ENCODE measurements at places on chromosomes 16 and 17.
A peak's percentile ranks its signal among the peaks of the same experiment; 100 is the strongest.

- DNase-seq: no peak
Observed at GRCh38 chr16:825341-826061, 25.0 kb upstream of the GNG13 start.

DNA sequence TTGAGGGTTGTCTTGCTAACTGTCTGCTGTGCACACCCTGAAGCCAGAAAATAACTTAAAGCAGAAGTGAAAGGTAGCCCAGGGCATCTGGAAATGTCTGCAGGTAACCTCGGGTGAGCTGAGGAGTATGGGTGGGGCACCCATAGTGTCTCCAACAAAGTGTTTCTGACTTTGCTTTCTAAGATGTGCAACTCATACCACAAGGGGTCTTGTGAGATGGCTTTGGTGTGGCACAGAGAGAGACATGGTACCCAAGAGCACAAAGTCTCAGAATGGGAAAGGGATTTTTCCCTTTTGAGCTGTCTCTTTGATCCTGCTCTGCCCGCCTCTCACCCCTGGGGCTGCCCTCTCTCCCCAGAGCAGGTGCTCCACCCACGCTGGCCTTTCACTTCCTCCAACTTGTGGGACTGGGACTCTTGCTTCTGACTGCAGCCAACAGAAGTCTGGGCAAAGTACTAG is 6.9 kb downstream of the CHD9 start:
- DNase-seq: no peak

- no peak for DNase-seq
Observed at GRCh38 chr16:55102531-55102930, 171.9 kb downstream of the IRX5 start.

- DNase-seq: no peak
Observed at GRCh38 chr17:16106161-16106891, 106.7 kb downstream of the TTC19 start.

DNA sequence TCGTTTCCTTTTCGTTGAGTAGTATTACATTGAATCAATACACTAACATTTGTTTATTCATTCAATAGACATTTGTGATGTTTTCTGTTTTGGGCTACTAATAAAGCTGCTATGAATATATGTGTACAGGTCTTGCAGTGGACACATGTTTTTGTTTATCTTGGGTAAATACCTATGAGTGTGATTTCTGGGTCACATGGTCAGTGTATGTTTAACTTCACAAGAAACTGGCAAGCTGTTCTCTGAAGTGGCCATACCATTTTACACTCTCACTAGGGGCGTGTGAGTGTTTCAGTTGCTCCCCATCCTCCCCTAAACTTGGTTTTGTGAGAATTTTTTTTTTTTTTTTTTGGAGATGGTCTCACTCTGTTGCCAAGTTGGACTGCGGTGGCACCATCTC is 35.0 kb downstream of the PKD1L3 start:
- no peak for DNase-seq

DNA sequence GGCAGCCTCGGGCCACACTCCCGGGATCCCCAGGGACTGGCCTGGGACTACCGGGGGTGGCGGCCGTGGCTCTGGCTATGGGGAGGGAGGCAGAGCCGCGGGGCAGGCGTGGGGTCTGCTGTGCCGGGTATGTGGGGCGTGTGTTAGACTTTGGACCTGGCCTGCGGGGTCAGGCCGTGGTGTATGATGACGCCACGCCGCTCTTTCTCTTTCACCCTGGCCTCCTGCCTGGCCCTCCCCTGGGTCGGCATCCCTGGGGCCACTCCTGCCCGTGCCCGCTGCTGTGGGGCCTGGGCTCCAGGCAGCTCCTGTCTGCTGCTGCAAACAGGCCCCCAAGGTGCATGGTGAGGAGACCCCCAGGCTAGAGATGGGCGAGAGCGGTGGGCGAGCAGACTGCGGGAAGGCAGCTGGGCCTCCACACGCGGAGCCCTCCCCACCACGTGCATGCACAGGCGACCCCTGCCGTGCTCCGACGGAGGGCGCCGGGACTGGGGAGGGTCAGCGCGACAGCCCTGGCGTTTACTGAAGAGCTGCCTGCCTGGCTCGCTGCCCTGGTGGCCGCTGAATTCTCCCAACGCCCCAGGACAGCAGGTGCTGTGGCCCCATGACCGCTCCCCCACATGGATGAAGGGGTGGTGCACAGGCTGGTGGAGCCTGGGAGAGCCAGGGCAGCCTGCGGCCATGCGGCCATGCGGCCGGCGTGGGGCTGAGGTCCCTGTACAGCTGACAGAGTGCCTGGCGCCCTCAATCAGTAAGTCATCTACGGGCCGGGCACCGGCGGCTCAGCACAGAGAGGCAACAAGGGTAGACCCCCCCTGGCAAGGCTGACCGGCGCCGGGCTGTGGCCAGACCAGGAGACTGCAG is 16.0 kb downstream of the CAPN15 start:
- DNase-seq: no peak

- DNase-seq: no peak
Observed at GRCh38 chr16:17235147-17235815, 235.5 kb downstream of the XYLT1 start.

DNA sequence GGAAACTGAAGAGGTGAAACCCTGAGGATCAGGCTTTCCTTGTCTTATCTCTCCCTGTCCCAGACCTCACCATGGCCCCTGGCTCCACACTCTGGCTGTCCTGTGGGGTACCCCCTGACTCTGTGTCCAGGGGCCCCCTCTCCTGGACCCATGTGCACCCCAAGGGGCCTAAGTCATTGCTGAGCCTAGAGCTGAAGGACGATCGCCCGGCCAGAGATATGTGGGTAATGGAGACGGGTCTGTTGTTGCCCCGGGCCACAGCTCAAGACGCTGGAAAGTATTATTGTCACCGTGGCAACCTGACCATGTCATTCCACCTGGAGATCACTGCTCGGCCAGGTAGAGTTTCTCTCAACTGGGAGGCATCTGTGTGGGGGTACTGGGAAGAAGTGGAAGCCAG is 1.4 kb downstream of the CD19 start:
- no peak for DNase-seq

DNA sequence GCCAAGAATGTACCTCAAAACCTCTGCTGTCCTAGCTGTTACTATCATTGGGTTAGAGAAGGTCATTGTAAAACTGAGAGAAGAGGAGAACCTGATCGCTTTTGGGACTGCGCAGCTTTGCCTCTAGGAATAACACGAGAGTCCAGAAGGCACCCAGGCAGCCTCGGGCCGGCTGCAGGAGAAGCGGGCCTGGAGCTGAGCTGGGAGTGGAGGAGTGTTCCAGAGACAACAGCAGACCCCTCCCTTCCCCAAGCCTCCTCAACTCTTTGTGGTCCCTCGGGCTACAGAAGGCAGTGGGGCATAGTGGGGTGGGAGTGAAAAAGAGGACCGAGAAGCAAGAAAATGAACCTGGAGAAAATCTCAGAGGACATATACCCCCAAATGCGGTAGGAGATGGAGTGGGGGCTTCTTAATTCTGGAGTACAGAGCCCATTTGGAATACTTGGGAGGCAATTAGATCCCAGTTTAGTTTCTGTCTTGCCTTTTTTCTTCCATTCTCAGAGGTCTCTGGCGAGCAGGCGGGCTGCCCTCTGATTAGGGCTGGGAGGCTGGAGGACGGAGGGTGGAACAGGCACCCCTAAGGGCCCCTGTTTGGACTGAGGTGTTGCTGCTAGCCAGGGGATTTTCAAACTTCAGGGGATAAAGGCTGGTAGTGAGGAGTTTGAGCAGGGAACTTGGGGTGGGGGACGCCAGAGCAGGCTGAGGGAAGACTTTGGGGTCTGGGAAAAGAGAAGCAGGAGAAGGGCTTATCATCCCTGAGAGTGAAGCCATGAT is 13.3 kb upstream of the HOXB2 start:
- DNase-seq: no peak

DNA sequence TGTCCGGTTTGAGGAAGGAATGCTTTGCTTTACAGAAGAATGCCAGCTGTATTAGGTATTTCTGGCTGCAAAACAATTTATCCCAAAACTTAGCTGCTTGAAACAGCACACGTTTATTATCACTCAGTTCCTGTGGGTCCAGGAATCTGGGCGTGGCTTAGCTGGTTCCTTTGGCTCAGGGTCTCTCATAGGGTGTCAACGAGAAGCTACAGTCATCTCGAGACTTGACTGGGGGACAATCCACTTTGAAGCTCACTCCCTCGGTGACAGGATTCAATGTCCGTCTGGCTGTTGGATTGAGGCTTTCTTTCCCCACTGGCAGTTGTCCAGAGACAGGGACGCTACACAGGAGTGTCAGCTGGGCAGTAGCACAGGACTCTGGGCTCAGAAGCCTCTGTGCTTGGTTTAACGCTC is 9.6 kb upstream of the RHBDF2 start:
- DNase-seq: no peak

DNA sequence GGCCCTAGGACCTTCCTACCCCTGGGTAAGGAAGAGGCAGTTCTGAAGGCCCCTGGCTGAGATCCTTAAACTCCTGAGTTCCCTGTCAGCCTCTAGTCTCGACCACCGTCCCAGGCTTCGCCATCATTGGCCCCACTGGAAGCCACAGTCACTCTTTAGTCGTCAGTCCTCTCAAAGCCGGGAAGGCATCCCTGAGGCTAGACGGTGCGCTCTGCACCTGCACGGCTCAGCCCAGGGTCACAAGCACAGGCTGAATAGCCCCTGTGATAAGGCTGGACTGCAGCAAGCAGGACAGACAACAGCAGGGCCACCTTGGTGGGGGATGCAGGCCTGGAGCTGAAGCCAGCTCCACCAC is 3.3 kb upstream of the HEXIM1 start:
- DNase-seq: no peak

DNA sequence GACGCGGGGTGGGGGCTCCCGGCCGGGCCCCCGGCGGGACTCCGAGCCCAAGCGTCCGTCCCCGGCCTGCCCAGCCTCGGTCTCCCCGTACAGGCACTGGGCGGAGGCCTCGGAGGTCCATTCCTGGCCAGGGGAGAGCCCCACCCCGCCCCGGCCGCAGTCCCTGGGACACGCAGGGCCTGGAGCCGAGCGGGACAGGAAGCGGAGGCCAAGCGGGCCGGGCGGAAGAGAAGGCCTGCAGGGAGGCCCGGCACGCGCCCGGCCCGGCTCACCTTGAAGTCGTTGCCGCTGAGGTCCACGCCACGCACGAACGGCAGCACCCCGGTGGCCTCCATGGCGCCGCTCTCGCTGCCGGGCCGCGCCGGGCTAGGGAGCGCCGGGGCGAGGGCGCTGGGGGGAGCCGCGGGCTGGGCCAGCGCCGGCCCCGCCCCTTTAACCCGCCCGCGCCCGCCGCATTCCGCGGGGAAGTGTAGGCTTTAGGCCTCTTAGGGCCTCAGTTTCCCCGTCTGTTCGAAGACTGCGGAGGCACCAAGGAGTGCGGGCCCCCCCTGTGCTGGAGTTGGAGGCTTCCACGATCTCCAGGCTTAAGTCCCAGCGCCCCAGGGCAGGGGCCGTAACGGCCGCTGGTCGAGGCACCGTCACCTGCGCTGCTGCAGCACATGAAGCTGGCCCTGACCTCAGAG is at the start of gene FLII:
Gene FLII (minus strand): TSS at position 383 of the 683 bp plus-strand sequence. CDS start 48 bp downstream, at position 335.
- peak; percentile 72 for DNase-seq

DNA sequence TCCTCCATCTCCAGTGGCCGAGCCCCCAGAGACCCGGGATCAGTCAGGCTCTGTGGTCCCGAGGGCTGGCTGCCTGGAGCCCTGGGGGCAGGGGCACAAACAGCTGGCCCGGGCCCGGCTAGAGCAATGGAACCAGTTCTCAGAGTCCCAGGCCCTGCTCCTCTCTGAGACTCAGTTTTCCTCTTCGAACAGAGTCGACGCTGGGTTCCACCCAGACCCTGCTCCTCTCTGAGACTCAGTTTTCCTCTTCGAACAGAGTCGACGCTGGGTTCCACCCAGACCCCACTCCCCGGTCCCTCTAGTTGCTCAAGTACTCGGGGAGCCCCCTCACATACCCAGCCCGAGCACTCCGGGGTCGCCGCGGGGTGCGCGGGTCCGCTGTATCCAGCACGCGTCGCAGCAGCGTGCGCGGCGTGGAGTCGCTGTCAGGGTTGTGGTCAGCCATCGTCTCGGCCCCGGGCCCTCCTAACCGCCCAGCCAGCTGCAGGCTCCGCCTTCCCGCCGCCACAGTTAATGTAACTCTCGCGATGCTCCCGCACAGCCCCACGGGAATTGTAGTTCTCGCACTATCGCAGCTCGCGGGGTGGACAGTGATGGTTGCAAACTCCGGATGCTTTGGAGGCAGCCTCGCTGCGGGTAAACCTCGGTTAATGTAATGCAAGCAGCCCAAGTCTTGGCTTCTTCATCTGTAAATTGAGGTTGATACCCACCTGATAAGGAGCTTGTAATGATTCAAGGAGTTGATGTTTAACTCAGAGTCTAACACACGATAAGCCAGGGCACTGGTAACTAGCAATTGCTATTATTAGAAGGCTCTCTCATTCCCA is 8.5 kb upstream of the THAP11 start:
- DNase-seq: peak; percentile 97

- peak; percentile 94 for DNase-seq
Observed at GRCh38 chr16:27109666-27110523, 43.2 kb downstream of the C16orf82 start.

- DNase-seq: no peak
Observed at GRCh38 chr16:70460737-70461261, 6.4 kb downstream of the FCSK start.

- DNase-seq: peak; percentile 50
Observed at GRCh38 chr17:58918072-58918471, 162.4 kb downstream of the PPM1E start.

- peak; percentile 69 for DNase-seq
Observed at GRCh38 chr17:81401723-81402529, 6.7 kb downstream of the BAHCC1 start.

DNA sequence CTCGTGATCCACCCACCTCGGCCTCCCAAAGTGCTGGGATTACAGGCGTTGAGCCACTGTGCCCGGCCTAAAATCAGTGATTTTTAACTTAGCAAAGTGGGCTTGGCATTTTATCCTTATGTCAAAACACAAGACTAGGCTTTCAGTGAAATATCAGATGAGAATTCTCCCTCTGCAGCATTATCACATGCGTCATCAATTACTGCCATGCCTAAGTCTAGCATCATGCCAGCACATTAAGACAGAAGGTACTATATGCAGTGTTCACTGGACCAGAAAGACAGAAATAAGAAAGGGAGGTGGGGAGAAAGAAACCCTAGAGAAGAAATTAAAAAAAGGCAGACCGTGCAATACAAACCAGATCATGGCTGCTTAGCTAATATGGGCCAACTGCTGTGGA is 29.8 kb downstream of the GPATCH8 start:
- no peak for DNase-seq

GRCh38 chr16:10828851-10829366 is 10.3 kb upstream of the TVP23A start:
- DNase-seq: no peak

GRCh38 chr17:37842401-37842800 is 81.8 kb upstream of the TBC1D3K start:
- no peak for DNase-seq

GRCh38 chr17:81976332-81977210 is 858 bp upstream of the ASPSCR1 start:
- peak; percentile 39 for DNase-seq

- DNase-seq: no peak
Observed at GRCh38 chr17:48604770-48605329, at the start of gene HOXB6. TSS of gene HOXB6 (minus strand) at chr17:48604986. CDS start at chr17:48598150, 6,836 bp downstream.

All from neural progenitor cell (in vitro differentiated cells).